Smooth muscle cell of the brain vasculature (primary cell): ENCODE measurements at places on chromosomes 5 and 9.

GRCh38 chr9:36258996-36259533 lies 817 bp upstream of the GNE start:
- DNase-seq = no peak

DNA sequence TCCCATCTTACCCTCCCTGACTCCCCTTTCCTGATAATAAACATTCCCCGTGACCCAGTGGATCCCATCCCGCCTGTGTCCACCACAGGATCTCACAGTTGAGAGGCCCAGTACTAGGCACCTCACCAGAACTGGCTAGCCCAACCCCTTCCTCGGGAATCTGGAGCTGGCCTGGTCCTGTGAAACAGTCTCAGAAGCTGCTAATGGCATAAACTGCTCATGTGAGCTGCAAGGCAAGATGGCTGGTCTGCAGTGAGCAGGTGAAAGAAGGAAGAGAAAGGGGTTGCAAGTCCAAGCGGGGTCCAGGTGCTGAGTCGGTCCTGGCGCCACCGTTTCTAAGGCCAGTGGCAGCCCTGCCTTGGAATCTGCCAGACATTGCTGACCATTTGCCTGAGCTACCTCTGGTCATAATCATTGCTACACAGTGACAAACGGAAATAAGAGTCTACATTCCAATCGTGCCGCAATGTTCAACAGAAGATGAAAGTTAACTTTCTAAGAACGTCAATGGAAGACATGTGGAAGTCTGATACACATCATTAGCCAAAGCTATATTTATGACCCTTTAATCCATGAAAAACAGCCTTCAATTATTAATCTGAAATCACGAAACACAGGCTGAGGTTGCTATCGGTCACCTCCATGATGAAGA lies 33.7 kb downstream of the DNAH5 start:
- DNase-seq = no peak

DNA sequence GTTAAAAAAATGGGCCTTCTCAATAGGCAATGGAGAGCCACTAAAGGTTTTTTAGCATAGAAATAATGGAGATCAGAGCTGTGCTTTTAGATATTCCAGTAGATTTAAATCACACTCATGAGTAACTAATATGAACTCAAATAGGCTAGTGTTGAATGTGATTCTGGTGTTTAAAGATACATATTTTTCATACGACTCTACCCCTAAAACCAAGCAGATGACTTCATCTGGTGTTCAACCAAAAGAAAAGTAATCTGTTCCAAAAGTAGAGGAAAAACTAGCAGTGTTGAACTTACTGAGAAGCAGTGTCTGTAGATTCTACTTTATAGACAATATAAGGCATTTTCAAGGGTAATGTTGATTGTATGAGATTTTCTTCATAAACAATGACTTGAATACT lies 138.1 kb downstream of the TSSK1B start:
- no peak for DNase-seq

GRCh38 chr5:98608052-98608451 lies 165.4 kb upstream of the RGMB start:
- no peak for DNase-seq

DNA sequence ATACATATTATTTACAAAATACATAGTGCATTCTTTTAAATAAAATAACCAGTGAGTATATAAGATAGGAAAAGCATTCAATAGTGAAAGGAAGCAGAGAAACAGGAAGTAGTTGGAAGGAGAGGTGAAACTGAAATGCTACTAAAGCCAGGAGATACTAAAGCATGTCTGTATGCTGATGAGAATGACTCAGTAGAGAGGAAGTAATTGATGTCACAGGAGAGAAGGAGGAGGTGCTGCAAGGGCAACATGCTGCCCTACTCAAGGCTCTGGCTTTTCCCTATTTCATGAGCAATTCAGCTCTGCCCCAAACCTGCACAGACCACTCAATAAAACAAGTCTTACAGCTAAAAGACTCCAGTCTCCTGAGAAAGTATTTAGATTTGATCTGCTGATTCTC lies 108.5 kb upstream of the TXNDC8 start:
- DNase-seq = no peak

DNA sequence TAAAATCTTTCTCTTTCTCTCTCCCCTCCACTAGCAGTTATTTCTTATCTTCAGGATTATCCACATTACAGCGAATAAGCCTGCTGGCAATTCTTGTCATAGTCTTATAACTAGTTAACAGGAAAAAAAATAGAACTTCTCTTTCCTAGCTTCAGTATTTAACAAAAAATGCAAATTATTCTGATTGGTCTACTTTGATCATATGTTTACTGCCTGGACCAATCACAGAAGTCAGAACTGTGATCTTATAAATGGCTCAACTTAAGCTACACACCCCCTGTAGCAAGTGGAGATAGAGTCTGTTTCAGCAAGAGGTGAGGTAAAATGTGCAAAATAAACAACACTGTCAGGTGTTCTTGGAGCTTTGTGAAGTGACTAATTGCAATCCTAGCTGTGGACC lies 389.4 kb upstream of the TUSC1 start:
- no peak for DNase-seq

GRCh38 chr5:170523830-170524229 lies 20.0 kb downstream of the KCNIP1 start:
- no peak for DNase-seq

DNA sequence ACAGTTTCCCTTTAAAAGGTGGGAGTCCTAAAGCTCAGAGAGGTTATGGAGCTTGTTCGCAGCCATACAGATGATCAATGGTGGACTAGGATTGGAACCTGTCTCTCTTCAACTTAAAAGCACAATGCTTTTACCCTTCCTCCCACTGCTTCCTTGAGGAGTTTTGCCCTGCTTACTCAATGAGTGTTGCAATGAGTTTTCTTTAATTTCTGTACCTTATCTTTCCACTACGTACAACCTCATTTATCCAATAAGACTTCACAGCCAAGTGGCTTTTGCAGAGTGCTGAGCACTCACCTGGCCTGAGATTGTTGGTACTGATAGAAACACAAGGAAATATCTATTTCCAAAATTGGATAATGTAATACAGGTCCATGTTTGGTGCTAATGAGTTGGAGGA lies 64.7 kb upstream of the ANKRD55 start:
- DNase-seq = no peak

- DNase-seq = no peak
Observed at GRCh38 chr9:114448706-114449105, 56.6 kb downstream of the WHRN start.

GRCh38 chr9:70679845-70680244 lies 265.4 kb upstream of the KLF9 start:
- DNase-seq = no peak

- peak; percentile 94 for DNase-seq
Observed at GRCh38 chr5:141560725-141561483, 57.9 kb downstream of the DIAPH1 start.

DNA sequence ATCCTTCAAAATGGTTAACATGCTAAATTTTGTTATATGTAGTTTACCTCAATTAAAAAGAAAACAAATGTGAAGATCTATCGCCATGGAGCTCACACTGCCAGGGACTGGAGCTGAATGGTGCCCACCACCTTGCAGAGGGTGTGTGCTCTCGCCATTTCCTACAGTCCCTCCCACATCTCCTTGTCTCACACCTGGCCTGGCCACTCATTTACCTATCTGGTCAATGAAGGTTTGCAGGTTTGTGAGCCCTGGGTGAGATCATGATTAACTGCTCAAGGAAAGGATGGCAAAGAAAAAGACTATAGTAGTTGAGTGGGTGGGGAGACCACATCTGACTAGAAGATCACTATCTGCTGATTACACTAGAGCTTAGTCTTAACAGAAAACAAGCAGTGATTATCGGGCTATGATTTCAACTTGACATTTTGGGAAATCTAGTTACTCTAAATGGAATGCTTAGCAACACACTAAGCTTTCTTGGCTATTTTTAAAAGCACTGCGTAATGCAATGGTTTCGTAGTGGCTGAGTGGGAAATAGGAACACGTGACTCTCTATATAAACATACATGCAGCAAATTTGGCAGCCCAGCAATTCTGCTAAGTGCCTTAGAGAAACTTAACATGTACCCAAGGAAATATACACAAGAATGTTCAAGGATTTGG lies 27.3 kb downstream of the PUM3 start:
- no peak for DNase-seq

GRCh38 chr5:136073714-136074529 lies 45.1 kb downstream of the TGFBI start:
- no peak for DNase-seq

- DNase-seq = no peak
Observed at GRCh38 chr5:133913413-133914155, 54.8 kb downstream of the C5orf15 start.

DNA sequence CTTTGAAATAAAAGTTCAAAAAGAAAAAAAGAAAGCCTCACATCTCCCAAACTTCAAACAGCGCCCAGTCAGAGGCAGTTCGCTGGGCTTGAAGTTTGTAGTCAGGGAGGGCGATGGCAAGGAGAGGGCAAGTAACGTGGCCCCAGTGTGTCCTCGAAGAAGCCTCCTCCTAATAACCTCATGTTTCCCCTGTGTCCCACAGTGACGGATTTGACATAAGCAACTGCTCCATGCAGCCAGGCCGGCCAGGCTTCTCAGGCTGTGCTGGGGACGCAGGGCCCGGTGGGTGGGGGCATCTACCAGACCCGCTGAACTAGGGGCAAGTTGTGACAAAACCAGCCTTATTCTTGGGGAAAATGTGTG lies 172.2 kb downstream of the ERCC6L2 start:
- DNase-seq = no peak

DNA sequence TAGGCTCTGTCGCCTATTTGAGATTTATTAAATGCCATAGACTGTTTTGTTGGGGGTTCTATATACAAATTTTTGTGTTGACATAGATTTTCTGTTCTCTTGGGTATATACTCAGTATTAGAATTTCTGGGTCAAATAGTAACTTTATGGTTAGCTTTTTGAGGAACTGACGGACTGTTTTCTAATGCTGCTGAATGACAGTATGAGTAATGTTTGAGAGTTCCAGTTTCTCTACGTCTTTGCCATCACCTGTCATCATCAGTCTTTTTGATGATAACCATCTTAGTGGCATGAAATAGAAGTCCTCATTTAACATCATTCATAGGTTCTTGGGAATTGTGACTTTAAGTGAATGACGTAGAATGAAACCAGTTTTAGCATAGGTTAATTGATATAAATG lies 60.1 kb downstream of the CCDC171 start:
- no peak for DNase-seq

DNA sequence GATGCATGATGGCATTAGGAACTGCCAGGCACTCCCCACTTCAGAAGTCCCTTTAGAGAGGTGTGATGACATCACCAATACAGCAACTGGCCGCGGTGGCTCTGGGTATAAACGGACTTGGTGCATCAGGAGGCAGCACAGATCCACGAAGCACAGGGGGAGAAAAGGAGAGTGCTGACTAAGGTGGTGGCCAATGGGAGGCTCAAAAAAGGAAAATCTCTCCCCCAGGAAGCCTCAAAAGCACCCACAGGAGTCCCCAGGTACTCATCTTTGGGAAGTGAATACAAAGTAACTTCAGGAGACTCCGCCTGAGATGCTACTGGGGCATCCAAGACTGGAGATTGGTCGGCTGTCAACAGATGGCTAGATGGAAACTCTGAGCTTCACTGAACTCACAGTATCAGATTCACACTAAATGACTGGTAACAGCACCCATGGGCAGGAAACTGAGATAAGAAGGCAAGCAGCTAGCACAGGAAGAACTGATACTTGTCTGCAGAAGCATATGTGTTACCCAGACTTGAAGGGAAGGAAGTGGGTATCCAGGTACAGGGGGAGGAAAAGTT lies 7.6 kb downstream of the TTC39B start:
- no peak for DNase-seq

GRCh38 chr9:113564498-113565237 lies 101.1 kb downstream of the RGS3 start:
- DNase-seq = no peak

- no peak for DNase-seq
Observed at GRCh38 chr9:33750307-33750838, 45.0 kb upstream of the PRSS3 start.
